SJCRH30 (cell line): ENCODE measurements at places on chromosomes 4 and X. TPM values are rescaled to one million over a fixed set of nuclear protein-coding genes. Genes with fewer than 3 reads are reported as not detected.
A peak's percentile ranks its signal among the peaks of the same experiment; 100 is the strongest.

DNA sequence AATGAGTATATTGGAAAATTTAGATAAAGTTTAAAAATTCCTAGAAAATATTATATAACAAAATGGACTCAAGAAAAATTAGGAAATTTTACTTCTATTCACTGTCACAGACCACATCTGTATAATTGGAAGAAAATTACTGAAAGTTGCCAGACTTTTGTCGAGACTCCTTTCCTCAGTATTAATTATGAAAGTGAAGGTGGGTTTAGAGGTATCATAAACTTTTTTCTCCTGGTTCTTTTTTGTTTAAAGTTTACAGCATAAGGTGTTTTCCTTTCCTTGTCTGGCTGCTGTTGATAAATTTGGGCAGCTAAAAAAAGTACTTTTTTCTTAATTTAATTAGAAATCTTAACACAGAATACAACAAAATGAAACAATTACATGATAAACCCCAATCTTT, 6.7 kb upstream of the TEX13D start:
- DNase-seq: no peak

DNA sequence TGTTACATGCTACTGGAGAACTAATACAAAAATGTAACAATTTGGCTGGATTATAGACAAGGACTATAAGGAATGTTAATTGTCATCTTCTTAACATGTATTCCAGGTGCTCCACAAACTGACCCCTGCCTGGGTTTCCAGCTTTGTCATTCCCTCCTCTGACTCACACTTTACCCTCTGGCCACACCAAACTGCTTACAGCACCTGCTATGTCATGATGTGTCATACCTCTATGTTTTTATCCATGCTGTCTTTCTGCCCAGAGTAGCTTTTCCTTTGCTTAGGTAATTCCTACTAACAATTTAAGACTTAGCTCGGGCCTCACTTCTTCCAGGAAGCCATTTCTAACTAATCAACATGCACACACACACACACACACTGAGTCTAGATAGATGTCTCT, 14.0 kb upstream of the SHROOM4 start:
- DNase-seq: no peak

- peak; percentile 41 for DNase-seq
Measured at GRCh38 chr4:1685235-1686150, 1.4 kb upstream of the FAM53A start.

DNA sequence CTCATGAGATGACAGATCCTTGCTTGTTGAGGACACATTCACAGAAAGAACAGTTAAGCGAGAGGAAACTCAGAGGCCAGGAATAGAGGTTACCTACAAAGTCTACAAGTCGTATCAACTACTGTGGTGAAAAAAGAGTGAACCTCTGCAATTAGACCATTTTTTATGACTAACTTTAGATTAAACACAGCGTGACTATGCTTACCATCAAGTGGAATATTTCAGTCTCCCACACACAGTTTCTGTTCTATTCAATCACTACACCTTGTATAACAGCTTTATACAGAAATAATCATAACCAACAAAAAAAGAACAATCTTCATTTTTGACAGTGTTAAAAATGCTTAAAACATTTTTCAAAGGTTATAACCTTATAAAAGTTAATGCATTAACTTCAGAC, 46.6 kb downstream of the ADAMTS3 start:
- no peak for DNase-seq

NKX6-1 gene
- total RNA-seq: 4.2 and 4.7 TPM in 2 replicates

HS6ST2 gene
- 61.0 and 65.6 TPM in 2 replicates for total RNA-seq

ELOVL6 gene
- 27.5 and 30.3 TPM in 2 replicates for total RNA-seq

GAGE1 gene
- not detected in 2 replicates for total RNA-seq

BMPR1B gene
- total RNA-seq: 4.8 and 4.9 TPM in 2 replicates

LCORL gene
- 17.1 and 18.1 TPM in 2 replicates for total RNA-seq
